RPMI8226 (cell line): ENCODE measurements at places on chromosomes 4 and X.

DNA sequence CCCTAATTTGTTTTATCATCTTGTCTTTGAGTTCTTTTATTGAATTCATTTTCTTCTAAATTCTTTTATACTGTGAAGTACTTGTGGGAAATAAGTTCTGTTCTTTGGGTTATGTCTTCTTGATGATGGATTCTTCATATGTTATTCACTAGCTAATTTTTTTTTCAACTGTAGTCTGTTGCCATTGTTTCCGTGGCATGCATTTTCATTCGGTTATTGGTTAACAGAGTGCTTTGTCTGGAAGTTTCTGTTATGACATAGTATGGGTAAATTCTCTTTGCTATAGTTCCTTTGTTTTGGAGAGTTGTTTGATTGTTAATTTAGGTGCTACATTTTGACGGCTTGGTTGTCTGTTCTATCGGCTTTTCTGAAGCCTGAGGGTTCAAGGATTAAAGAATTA is 184.9 kb upstream of the AADAT start:
- DNase-seq, result no peak

GRCh38 chrX:48514126-48514806 is 5.5 kb downstream of the PORCN start:
- DNase-seq, result no peak

- DNase-seq, result no peak
Measured at GRCh38 chr4:17380347-17380746, 131.5 kb downstream of the QDPR start.

DNA sequence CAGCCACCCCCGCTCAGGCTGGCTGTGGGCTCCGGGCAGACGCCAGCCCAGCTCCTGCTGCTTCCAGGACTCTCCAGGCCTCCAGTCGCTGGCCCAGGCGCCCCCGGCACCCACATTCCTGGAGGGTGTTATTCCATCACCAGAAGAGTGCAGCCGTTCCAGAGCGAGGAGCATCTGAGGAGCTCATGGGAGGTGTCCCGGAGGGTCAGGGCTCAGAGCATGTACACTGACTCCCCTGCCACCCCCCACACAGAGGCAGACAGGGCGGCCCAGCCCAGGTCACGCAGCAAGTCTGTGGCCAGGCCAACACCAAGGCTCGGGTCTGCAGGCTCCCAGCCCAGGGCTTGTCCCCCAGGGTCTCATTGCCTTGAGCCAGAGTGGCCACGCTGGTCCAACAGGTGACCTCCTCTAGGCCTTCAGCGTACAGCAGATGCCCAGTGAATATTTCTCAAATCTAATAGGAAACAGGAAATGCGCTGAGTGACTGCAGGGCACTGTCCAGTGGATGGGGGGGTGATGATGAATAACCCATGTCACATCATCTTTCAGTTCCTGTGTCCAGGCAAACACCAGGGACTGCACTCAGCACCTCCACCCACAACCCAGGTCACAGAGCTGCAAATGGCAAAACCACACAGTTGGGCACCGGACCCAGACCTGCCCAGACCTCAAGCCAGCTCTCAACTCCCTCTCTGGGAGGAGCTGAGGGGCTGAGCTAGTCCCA is 37.2 kb downstream of the ABLIM2 start:
- DNase-seq, result no peak

- no peak for DNase-seq
Measured at GRCh38 chr4:23060776-23061175, 368.0 kb downstream of the GBA3 start.

- DNase-seq, result no peak
Measured at GRCh38 chr4:2592572-2592971, 56.1 kb downstream of the FAM193A start.

DNA sequence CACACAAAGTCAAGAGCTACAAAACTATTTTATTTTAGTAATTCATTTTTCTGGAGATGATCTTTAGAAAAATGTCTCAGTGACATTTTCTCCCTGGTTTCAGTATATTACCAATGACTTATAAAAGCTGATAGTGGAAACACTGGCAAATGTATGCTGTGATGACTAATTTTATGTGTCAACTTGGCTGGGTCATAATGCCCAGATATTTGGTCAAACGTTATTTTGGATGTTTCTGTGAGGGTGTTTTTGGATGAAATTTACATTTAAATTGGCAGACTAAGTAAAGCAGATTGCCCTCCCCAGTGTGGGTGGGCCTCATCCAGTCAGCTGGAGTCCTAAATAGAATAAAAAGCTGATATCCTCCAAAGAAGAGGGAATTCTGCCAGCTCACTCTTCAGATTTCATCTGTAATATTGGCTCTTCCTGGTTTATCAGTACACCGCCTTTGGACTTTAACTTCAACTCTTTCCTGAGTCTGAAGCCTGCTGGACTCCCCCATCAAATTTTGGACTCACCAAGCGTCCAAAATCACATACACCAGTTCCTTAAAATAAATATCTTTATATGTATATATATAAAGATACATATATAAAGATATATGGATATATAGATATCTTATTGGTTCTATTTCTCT is 31.2 kb upstream of the RAB40A start:
- DNase-seq, result no peak

- DNase-seq, result peak; percentile 28
Measured at GRCh38 chr4:173167758-173168395, 734 bp upstream of the GALNT7 start.

DNA sequence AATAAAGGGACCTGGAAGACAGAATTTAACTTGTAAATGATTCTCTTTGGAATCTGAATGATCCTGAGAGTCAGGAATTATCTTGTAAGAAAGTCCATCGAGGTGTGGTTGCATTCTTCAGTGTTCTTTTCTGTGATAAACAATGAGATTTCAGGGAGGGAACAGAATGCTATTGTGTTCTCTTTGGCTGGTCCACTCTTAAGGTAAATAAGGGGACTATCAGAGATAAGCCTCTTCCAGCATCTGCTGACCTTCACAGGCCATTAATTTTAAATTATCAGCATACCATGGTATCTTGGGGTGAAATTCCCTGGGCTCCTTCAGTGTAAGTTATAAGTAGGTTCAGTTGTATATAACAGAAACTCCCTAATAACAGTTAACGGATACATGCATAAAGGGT is 107.1 kb upstream of the ARHGAP24 start:
- DNase-seq, result no peak

- DNase-seq, result peak; percentile 64
Measured at GRCh38 chrX:129678614-129679195, 23.9 kb upstream of the APLN start.

DNA sequence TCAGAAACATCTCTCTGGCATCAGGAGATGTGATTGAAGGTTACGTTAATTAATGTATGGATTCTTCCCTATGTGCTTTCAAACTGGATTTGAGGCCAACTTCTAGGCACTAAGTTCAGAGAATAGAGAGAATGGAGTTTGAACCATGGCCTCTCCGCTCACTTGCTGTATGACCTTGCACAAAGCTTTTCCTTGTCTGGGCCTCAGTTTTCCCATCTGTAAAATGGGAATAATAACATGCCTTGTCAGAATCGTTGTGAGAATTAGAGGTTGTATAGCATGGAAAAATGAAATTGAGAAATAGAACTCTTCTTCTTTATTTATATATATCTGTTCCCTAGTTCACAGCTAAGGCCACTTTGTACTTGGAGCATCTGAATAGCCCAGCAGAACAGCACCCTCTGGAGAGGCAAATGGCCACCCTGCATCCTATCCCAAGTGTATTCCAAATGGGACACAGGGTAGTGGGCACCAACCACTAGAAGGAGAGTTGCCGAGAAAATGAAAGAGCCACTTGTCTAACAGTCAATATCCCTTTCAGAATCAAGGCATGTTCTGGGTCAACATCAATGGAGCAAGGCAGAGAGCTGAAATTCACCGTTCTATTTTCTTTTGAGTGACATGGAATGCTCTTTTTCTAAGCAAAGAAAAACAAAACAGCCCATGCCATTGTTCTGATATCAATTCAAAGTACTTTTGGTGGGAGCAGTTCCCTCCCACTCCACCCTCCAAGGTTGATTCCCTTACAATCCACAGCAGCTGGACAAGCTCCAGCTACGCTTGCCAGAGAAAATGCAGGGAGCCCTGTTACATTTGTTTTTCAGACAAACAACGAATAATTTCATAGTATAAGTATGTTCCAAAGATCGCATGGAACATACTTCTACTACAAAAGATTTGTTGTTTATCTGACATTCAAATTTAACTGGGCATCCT is 23.3 kb upstream of the MTM1 start:
- no peak for DNase-seq

GRCh38 chr4:112823606-112824005 is 186.7 kb downstream of the LARP7 start:
- no peak for DNase-seq

GRCh38 chr4:26201120-26201519 is 119.7 kb upstream of the RBPJ start:
- DNase-seq, result no peak

GRCh38 chr4:13627178-13627605 is 333 bp downstream of the BOD1L1 start:
- DNase-seq, result peak; percentile 33

DNA sequence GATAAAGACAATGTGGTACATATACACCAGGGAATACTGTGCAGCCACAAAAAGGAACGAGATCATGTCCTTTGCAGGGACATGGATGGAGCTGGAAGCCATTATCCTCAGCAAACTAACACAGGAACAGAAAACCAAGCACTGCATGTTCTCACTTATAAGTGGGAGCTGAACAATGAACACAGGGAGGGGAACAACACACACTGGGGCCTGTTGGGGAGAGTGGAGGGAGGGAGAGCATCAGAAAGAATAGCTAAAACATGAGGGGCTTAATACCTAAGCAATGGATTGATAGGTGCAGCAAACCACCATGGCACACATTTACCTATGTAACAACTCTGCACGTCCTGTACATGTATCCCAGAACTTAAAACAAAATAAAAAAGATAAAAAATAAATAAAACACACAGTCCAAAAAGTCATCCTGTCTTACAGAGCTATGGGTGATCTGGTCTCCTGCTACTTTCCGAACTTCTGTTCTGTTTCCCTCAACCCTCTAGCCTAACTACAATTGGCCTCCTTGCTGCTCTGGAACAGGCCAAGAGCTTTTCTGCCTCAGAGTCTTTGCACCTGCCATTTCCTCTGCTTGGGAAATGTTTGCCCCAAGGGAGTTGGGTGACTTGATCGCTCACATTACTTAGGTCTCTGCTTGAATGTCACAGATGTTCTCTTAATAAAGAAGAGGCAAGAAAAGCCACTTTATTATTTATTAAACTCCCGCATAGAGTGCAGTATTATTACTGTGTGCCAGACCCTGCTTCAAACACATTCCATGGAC is 1.1 kb upstream of the CD38 start:
- no peak for DNase-seq

DNA sequence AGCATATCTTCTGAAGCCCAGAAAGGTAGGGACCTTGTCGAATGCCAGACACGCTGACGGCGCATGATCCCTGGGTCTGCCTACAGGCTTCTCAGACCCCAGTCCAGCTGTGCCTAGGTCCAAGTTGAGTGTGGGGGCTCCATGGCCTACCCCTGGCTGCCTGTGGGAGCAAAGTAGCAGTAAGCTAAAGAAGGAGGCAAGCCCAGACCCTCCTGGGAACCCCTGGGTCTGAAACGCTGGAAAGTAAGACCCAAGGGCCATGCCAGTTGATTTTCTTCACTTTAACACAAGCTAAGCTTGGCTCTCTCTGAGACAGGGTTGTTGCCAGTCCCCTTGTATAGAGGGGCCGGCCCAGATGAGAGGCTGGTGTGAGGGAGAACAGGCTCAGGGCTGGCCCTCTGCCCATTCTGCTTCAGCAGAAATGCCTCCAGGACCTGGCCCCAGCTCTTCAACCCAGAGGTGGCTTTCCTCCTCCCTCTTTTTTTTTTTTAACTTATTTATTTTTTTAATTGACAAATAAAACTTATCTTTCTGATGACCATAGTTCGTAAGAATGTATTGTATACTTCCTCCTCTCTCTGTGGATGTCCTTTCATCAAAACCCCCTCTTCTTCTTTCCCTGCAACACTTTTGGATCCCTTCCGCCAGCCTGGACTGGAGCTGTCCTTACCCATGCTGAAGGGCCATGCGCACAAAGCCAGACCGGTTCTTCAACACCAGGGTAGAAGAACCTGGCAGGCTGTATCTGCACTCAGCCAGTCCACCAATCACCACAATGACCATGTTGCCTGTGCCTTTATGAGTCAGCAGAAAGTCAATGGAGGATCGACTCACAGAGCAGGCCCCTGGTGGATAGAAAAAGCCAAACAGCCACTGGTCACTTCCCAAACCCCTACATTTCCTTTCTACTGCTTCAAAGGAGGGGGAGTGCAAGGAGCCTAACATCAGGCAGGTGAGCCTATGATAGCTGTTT is 7.1 kb downstream of the AWAT2 start:
- DNase-seq, result no peak

DNA sequence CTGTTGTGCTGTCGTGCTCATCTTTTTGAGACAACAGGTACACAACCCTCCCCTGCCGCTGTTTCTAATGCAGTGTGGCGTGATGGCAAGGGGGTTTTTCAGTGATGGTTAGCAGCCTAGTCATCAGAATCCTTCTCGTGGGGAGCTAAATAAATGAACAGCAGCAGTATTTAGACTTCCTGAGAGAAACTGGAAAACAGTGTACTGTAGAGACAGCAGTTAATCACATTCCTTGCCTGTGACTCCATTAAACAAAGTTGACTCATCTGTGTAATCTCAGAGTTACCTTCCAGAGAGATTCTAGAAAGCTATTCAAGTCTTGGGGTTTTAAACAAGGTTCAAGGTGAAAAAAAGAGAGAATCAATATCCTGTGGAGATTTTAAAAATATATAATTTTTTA is 1753.2 kb upstream of the PCDH7 start:
- DNase-seq, result no peak

DNA sequence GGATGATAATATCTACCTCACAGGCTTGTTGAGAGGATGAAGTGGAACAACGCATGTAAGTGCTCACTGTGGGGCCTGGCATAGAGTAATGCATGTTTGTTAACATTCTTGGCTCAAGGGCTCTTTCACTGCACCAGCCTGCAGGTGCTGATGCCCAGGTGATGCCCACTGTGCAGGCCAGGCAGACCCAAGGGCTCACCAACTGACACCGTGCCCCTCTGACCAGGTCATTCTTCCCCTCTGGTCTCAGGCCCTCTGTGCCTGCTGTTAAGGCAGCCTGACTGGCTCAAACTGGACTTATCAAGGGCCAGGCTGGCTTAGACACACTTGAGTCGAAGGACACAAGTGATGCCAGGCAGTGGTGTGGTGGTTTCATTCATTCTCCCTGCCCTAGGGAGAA is 90.5 kb downstream of the PJA1 start:
- DNase-seq, result no peak

DNA sequence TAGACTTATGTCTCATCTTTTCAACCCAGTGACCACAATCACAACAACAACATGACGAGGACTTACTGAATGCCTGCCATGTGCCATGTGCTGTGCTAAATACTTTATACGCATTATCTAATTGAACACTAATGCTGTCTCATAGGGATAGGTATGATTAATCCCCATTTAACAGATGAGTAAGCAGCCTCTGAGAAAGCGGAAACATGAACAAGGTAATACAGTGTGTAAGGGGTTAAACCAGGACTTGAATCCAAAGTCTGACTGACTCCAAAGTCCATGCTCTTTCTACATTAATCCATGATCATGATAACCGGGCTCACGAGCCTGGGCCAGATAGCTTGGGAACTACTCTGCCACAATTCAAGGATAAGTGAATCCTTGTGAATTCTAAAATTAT is 105.3 kb upstream of the MBNL3 start:
- DNase-seq, result no peak

GRCh38 chr4:10977534-10977933 is 293.0 kb upstream of the CLNK start:
- DNase-seq, result peak; percentile 66

GRCh38 chrX:154135458-154136229 is 8.4 kb upstream of the OPN1LW start:
- DNase-seq, result no peak

GRCh38 chrX:11266573-11267003 is 26.6 kb upstream of the AMELX start:
- DNase-seq, result no peak

- DNase-seq, result peak; percentile 8
Measured at GRCh38 chr4:28225050-28225449, 1364.4 kb downstream of the STIM2 start.
